ENCODE measurements at places on chromosomes 7 and 10.

DNA sequence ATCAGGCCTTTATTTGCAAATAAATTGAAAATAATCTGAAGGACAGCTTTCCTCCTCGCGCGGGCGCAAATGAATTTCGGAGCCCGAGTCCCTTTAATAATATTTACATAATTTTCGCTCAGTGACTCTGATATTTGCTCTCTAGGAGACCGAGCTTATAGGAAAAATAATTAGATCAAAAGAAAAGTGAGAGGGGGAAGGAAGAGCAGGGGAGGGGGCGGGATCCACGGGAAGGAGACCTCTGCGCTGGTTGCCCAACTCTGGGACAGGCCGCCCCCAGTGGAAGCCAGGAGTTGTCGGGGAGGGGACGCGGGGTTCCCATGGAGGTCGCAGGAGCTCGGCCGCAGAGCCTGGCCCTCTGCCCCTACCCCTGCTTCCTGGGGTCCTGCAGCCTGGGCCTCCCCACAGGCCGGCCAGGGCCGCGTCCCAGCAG is 5.8 kb downstream of the UNCX start:
- DNase-seq, result no peak

- no peak for DNase-seq
Observed at GRCh38 chr10:128469515-128469914, 343.3 kb upstream of the MKI67 start.

DNA sequence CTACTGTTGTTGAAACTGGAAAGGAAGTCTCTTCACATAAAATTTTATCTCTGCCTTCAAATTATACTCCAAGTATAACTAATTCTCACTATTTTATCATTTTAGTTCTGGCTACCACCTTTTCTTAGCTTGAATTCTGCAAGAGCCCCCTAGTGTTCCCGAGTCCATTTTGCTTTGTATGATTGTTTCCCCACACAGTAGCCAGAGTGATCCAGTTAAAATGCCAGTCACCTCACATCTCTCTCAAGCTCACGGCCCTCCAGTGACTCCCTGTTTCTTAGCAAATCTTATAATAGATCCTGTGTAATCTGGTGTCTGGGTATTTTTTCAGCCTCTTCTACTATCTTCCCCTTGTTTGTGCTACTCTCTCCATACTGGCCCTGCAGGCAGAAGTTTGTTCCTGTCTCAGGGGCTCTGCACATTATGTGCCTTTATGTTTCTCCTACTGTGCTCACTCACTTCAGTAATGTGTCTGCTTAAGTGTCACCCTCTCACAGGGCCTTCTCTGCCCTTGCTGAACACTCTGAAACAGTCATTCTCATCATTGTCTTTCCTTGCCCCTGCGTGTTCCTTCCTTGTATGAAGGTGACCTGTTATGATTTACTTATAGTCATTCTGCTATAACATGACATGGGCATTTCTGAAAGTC is 8.9 kb downstream of the WAC start:
- DNase-seq, result no peak

DNA sequence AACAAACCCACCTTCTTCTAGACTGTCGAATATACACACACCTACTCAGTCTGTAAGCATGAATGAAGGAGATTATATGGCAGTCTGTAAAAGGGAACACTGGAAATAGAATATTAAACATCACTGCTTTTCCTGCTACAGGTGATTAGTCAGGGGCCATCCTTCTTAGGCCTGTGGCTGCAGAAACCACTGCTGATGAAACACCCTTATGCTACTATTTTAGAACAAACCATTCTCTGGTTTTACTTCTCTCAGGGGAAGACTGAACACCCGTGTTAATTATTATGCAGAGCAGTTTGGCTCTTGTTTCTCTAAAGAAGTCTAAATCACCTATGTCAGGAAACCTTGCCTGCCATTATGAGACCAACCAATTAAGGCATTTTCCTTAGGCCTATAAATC is 351.1 kb upstream of the KLF6 start:
- DNase-seq, result no peak

GRCh38 chr7:136050462-136050847 is 73.3 kb upstream of the MTPN start:
- no peak for DNase-seq

- no peak for DNase-seq
Observed at GRCh38 chr7:41153268-41153667, 549.6 kb downstream of the INHBA start.

DNA sequence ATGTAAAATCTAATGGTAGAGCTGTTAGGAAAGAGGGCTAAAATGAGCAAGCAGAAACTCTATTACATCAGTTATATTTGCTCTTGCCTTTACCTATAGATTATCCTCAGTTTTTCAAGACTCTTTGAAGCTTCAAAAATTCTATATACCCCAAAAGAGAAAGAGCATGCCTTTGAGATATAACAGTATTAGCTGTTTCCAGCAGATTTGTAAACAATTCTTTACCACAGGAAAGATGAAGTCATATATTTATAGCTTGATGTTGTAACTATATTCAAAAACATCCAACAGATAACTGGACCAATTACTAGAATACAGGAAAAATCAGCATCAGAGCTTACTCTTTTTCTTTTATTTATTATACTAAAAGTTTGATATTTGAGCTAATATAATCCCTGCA is 416.2 kb upstream of the TPK1 start:
- DNase-seq, result no peak

DNA sequence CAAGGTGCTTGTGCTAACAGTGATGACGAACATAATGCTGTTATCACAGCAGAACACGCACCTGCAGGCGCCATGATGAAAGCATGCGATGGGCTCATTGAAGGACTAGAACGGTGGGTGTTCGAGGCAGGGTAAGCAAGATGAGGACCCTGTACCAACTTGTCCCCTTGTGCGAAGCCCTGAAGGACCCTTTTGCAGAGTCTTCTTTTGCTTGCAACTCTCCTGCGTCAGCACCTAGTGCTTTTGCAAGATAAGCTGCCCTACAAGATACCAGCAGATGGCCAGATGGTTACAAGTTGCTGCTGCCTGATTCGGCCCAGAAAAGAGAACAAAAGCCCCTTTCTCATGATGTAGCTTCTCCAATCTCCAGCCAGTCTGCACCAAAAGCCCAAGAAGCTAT is 4.2 kb upstream of the IL15RA start:
- no peak for DNase-seq

DNA sequence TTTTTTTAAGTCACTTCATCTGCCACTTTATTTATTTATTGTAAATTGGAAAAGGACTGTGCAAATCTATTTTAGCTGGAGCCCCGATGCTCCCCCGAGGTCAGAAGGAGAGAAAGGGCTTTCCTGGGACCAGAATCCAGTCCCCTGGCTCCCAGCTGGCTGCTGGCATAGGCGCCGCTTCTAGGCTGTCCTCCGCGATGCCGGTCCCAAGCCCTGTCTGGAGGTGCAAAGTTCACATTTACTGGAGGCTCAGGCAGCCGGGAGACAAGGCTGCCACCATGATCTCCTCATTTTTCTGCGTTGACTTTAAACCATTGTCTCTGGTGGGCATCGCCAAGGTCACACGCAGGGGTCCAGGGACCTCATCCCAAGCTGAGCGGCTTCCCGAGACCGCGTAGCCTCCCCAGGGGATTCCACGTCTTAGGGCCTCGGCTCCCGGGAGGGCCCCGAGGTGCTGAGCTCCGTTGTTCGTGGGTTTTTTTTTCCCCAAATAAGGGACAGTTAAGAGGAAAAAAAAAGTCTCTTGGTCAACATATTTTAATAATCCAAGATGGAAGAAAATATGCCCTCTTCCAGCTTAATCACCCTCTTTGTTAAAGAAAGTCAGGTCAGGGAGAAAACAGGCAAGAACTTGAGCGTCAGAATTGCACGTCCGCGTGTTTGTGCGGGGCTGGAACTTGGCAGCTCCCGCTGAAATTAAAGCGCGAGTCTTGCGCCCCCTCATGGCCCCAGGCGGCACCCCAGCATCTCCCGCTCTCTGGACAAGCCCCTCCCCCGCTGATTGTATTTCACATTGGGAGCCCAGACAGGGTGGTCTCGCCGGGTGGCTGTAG is 11.9 kb downstream of the RGR start:
- no peak for DNase-seq

DNA sequence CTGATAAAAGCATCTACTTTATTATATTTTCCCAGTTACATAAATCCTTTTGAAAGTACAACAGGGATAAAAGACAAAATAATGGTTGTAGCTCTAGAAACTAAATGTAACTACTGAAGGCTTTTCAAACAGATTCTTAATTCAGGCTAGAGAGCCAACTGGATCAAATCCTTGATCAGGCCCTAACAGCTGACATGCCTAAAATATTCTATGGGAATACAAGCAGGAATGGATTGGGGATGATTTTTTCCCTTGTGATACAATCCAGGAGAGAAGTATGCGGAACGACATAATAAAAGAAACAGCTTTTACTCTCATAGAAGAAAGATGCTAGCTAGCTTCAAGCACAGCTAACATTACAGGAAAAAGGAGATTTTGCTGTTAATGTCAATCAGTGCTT is 49.0 kb downstream of the NT5C2 start:
- no peak for DNase-seq

DNA sequence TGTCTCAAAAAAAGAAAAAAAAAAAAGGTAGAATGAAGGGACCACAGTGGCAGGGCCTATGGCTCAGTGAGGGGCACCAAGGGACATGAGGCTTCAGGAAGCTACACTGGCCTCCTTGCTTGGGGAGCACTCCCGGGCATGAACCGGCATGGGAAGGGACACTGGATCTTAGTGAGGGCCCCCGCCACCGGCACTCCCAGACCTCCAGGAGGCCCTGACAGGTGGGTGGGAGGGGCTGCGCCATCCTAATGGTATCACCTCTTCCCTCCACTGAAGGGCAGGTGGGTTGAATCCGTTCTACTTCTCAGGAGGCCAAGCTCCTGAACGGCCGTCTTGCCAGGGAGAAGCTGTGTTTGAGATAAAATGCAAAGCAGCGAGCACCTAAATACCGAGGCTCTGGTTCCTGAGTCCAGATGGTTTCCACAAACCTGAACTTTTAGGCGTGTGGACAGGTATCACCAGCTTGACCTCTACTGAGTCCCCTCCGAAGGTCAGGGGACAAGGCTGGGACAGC is 69.8 kb downstream of the C10orf143 start:
- no peak for DNase-seq

GRCh38 chr7:77310982-77311381 is 105.2 kb downstream of the GSAP start:
- no peak for DNase-seq

DNA sequence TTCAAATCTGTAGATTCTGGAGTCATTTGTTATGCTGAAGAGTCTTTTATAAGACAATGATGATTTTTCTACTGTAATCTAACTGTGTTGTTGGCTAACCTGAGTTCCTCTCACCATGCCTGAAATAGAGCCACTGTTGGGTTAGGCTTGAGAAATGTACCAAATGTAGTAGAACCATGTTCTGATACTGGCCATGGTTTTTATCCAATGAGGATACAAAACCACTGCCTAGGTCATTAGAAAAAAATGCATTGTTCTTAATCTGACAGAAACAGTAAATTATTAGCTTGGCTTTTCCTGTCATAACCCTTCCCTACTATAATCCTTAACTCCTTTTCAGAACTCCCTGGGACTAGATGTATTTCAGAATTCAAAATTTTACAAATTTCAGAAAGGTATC is 86.6 kb downstream of the RAPGEF5 start:
- DNase-seq, result no peak

DNA sequence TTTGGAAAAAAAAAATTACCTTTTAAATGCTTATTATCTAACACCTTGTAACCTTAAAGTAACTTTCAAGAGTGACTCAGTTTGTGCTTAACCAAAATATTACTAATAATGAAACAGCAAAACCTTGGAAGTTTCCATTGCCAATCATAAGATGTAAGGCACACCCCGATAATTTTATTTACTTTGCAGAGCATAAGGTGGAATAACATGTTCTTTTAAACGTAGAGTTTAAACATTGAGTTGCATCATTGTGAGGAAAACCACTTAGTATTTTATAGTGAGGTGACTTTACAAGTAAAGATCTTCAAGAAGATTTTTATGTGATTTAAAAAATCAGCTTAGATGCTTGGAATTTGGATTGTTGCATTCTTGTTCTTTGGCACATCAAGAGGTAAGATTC is at the start of gene PNLIPRP3:
TSS of gene PNLIPRP3 (plus strand) at position 177 of the 400 bp plus-strand sequence. CDS start at position 343, 166 bp downstream.
- no peak for DNase-seq

GRCh38 chr10:116654816-116655215 is 34.1 kb downstream of the PNLIPRP2 start:
- no peak for DNase-seq

DNA sequence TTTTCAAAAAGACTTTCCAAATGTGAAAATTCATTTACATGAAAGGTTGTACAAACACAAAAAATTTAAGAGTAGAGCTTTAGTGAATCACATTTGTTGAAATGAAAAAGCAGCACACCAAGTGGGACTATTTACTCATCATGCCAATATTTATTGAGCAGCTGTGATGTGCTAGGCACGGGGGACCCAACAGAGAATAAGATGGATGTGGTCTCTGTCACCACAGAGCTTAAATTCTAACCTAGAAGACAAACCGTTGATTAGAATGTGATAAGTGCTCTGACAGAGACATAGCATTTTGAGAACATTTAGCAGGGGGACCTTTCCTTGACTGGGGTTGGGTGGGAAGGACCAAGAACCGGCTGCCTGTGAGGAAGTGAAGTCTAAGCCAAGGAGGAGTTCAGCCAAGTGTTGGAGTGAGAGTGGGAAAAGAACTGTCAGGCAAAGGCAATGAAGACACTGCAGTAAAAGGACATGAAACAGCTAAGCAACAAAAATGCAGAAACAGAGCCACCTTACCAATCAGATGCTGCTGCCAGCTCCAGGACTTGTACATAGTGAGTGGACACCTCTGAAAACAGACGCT is 19.1 kb downstream of the ADAM12 start:
- DNase-seq, result no peak

DNA sequence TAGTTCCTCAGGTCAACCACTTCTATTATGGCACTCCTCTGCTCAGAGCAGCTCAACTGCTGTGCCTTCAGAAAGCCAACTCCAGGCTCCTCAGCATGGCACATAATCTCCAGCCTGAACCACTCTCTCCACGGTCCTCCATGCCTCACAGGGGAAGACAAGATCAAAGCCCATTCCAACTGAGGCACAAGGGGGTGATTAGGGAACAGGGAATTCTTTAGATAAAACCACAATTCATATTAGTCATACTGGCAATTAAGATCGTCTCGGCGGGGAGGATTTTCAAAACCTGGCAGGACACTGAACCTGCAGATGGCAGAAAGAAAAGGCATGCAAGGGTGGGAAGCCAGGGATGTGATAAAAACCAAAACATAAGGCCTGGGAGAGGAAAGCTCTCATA is 361.6 kb downstream of the FGFR2 start:
- no peak for DNase-seq

DNA sequence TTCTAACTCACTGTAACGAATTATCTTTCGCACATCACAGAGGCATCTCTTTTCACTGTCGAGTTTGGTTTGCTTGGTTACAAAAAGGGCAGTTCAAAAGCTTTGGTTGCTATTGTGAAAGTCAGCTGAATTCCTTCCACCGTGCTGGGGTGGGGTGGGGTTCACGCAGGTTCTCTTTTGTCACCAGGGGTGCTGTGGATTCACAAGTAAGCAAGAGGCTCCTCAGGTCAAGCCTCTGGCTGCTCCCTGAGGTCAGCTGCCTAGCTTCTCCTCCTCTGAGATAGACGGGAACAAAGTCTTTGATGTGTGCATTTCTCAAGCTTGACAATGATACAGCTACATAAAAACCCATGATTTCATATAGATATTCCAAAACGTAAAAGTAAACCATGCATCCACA is 47.7 kb downstream of the EGFR start:
- DNase-seq, result no peak
